ENCODE measurements at places on chromosomes 12 and 14. TPM values are rescaled to one million over a fixed set of nuclear protein-coding genes. Genes with fewer than 3 reads are reported as not detected.

NAB2 gene
- 14.7 TPM for total RNA-seq

CABP1 gene
- total RNA-seq = 0.21 TPM

CFAP251 gene
- 1.5 TPM for total RNA-seq

IGF1 gene
- not detected for total RNA-seq

ING4 gene
- 13.6 TPM for total RNA-seq

VEZT gene
- 67.5 TPM for total RNA-seq

TSPAN19 gene
- not detected for total RNA-seq

KRT86 gene
- total RNA-seq = 42.4 TPM

IL31 gene
- not detected for total RNA-seq

ALX1 gene
- 5.2 TPM for total RNA-seq

HRK gene
- total RNA-seq = 1.1 TPM

NKX2-1 gene
- total RNA-seq = not detected

COQ5 gene
- 26.2 TPM for total RNA-seq

HNRNPC gene
- total RNA-seq = 1,079 TPM

IRAK3 gene
- total RNA-seq = 1.0 TPM

TMED8 gene
- total RNA-seq = 4.1 TPM

MIA2 gene
- total RNA-seq = 21.0 TPM

ZFYVE26 gene
- total RNA-seq = 6.4 TPM

C12orf60 gene
- 2.4 TPM for total RNA-seq

MYG1 gene
- total RNA-seq = 90.2 TPM

ZFHX2 gene
- 1.1 TPM for total RNA-seq

NGB gene
- total RNA-seq = not detected

ASB2 gene
- 0.67 TPM for total RNA-seq

PLXNC1 gene
- total RNA-seq = 0.09 TPM

APOLD1 gene
- total RNA-seq = 0.17 TPM

SMCO3 gene
- not detected for total RNA-seq

NR1H4 gene
- not detected for total RNA-seq

GPR135 gene
- 1.1 TPM for total RNA-seq

SAMD4A gene
- total RNA-seq = 7.5 TPM

DDN gene
- 0.48 TPM for total RNA-seq

CEP170B gene
- total RNA-seq = 25.5 TPM

KIF26A gene
- 3.4 TPM for total RNA-seq

GPRC5A gene
- 263 TPM for total RNA-seq

Data from A549 treated with GW870086 at 1 μM for 4 hours (cell line).